ENCODE measurements at places on chromosomes 11 and 22. TPM values are rescaled to one million over a fixed set of nuclear protein-coding genes. Genes with fewer than 3 reads are reported as not detected.

The KCNJ11 gene
- total RNA-seq, result 0.83 TPM

GRCh38 chr11:109371444-109372176 lies 50.4 kb upstream of the C11orf87 start:
- DNase-seq, result no peak

DNA sequence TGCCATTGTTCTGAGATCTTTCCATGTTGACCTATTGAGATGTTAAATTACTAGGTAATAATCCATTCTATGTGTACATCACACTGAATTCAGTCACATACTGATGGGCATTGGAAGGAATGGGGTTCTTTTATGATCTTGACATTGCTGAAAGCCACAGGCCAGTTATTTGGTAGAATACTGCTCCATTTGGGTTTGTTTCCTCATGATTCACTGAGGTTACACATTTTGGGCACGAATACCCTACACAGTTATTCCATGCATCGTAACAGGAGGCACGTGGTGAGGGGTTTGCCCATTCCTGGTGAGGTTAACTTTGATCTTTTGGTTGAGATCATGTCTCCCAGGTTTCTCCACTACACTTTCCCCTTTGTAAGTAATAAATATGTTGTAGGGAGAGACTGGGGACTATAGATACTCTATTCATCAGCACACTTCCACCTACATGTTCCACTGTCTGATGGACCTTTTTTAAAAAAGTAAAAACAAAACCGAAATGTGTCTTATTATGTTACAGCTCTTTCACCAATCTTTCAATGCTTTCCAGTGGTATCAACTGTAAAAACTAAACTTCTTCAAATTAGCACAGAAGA lies 12.0 kb upstream of the FOLR1 start:
- no peak for DNase-seq

The FBLN1 gene
- 644 TPM for total RNA-seq

DNA sequence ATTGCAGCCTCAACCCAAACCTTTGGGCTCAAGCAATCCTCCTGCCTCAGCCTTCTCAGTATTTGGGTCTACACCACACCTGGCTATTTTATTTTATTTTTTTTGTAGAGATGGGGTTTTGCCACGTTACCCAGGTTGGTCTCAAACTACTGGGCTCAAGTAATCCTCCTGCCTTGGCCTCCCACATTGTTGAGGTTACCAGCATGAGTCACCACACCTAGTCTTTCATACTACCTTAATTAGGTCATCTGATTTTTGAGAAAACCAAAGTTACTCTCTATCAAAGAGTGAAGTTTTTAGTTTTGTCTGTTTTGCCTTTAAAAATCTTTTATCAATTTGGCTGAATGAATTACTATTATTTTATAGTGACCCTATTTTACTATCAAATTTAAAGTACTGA lies 335.6 kb upstream of the LRRC4C start:
- no peak for DNase-seq

The DDX25 gene
- 1.1 TPM for total RNA-seq

The APOBEC3B gene
- total RNA-seq, result not detected

The APLNR gene
- total RNA-seq, result 0.58 TPM

DNA sequence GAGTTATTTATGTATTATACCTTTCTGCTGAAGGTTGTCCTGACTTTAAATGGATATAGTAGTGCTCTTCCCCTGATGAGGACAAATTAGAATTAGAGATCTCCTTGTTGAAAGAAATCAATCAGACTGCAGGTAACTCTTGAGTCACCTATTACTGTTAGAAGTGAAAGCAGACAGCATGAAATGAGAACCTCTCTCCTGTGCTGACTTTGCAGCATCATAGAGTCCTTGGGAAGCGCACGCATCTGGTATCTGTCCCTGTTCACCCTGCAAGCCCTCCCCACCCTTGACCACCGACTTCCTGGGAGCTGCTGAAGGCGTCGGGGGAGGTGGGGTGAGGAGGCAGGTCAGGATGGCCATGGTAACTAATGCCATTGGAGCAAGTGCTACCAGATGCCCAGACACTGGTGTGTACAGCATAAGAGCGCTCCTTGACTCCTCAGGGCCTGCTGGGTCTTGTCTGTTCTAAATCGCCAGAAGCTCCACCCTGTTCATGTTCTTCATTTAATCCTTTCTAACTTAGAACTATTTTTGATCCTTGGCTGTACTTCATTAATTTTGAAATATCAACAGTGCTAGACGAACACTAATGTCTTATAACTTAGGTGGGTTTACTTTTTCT lies 143.9 kb downstream of the WNT7B start:
- DNase-seq, result no peak

DNA sequence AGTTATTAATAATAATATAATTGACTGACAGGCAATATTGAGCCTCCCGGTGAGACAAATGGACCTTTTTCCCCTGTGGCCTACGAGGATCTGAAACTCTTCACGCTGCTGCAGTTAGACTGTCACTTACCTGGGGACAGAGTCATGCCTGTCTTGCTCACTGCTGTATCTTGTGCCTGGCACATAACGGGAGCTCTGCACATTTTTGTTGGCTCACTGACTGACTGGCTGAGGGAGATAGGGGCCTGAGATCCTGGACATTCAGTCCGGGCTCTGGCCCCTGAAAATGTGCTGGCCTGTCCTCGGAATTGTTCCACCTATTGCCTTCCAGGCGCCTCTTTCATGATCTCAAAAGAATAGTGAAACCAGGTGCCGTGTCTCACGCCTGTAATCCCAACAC lies 743 bp upstream of the CD3D start:
- DNase-seq, result no peak

The TRIM51 gene
- total RNA-seq, result not detected

The VSIG2 gene
- total RNA-seq, result 2.2 TPM

The LMNTD2 gene
- not detected for total RNA-seq

The CD3E gene
- total RNA-seq, result 0.48 TPM

The VPS11 gene
- total RNA-seq, result 45.5 TPM

GRCh38 chr11:122308226-122308625 lies 192.2 kb upstream of the BLID start:
- no peak for DNase-seq

The PMM1 gene
- total RNA-seq, result 21.0 TPM

The RAB30 gene
- total RNA-seq, result 113 TPM

DNA sequence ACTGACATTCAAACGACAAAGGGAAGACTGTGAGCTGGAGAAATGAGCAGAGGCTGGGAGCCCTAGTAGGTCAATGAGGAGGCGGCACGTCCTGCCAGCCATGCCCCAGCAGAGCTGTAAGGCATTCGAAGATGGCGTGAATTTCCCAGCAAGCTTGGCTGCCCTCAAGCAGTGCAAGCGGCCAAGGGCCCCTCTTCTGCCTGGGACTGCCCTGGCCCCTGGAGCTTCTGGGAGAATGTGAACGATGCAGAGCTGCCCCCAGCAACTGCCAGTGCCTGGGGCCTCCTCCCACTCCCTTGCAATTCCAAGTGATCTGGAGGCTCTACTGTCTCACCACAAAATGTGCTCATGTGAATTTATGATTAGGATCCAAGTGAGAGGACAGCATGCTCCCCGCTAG lies 4.3 kb downstream of the PPM1F start:
- no peak for DNase-seq

The CENPM gene
- total RNA-seq, result not detected

Data from uterus (tissue), 4 donors.